ENCODE measurements at places on chromosomes 3 and 15. TPM values are rescaled to one million over a fixed set of nuclear protein-coding genes. Genes with fewer than 3 reads are reported as not detected.
A peak's percentile ranks its signal among the peaks of the same experiment; 100 is the strongest.

The PCBP4 gene
- 15.7 TPM for total RNA-seq

GRCh38 chr15:52243697-52244555 is 51.7 kb downstream of the MYO5C start:
- no peak for DNase-seq

- no peak for DNase-seq
Observed at GRCh38 chr3:192652727-192653126, 74.6 kb downstream of the FGF12 start.

- peak; percentile 60 for DNase-seq
Observed at GRCh38 chr3:149377408-149378364, at the start of gene TM4SF1. Gene TM4SF1 (minus strand): TSS chr3:149377649. CDS start chr3:149377547, 102 bp downstream.

DNA sequence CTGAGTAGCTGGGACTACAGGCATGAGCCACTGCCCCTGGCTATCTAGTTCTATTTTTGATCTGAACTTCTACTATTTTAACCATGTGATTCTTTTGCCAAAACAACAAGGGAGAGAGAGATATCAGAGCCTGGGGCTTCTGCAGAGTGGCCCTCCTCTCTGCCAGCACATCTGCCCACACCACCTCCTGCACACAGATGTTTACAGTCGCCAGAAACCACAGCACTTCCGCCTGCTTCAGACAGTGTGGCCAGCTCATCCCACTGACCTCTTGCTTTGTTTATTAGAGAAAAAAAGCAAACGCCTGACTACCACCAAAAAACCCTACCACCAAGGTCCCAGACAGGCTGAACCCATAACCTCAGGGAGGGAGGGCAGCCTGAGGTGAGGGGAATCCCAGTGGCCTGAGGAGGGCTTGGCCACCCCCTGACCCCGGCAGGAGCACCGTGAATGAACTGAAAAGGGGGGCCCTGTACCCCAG is 85.9 kb upstream of the ABHD2 start:
- DNase-seq, result no peak

GRCh38 chr3:193656445-193656844 is 63.4 kb downstream of the OPA1 start:
- DNase-seq, result no peak

- no peak for DNase-seq
Observed at GRCh38 chr15:88376574-88377174, 90.5 kb downstream of the MRPL46 start.

- DNase-seq, result no peak
Observed at GRCh38 chr15:76169018-76169417, 109.2 kb downstream of the TMEM266 start.

The MYRIP gene
- total RNA-seq, result 2.9 TPM

The TEX9 gene
- 5.8 TPM for total RNA-seq

The CAPN3 gene
- 10.5 TPM for total RNA-seq

- DNase-seq, result no peak
Observed at GRCh38 chr3:100106531-100107141, 7.7 kb downstream of the FILIP1L start.

GRCh38 chr15:38961456-38961855 is 396.8 kb upstream of the RASGRP1 start:
- DNase-seq, result no peak

The ITPKA gene
- total RNA-seq, result 12.8 TPM

GRCh38 chr3:10941972-10942371 is 50.6 kb upstream of the SLC6A1 start:
- DNase-seq, result no peak

- DNase-seq, result no peak
Observed at GRCh38 chr3:13505147-13506130, 25.3 kb downstream of the HDAC11 start.

The ITGB5 gene
- total RNA-seq, result 147 TPM

- DNase-seq, result peak; percentile 90
Observed at GRCh38 chr15:41811432-41812195, 16.3 kb upstream of the JMJD7 start.

- DNase-seq, result peak; percentile 13
Observed at GRCh38 chr15:32855942-32856341, 138.1 kb downstream of the GREM1 start.
